ENCODE measurements at places on chromosomes 12 and 14.
A peak's percentile ranks its signal among the peaks of the same experiment; 100 is the strongest.

DNA sequence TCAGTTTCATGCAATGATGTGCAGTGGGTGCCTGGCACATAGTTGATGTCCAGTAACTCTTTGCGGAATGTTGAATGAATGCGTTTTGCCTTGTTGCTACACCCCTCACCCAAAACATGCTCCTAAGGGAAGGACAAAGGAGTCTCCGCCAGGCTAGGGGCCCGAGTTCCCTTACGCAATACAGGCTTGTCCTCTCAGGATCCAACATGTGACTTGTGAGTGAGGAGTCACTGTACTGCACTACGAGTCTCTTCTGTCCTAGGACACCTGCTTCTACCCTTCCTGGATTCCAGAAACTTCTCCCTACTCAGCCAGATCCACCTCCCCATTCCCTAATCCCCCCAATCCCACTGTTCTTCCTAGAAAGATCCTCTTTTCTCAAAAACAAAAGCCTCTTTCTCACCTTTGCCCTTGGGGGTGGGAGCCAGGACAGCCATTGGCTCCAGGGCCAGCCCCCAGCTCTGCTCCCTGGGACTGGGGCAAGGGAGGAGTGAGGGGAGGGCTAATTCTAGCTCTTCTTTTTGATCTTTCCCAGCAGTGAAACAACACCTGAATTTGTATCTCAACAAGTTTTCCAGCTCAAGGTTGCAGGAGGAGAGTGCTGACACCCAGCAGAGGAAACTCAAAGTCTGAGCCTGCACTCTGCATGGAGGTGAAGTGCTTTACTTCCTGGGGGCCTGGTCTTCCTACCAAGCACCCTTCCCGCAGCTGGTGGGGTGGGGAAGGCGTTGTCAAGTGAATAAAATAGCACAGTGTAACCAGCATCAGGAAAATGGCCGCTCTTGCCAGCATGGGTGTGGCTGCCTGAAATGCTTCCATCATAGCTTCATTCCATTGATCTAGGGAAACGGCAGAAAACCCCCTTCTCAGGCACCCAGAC is 3.4 kb upstream of the OTUB2 start:
- DNase-seq: no peak

- no peak for DNase-seq
These were observed 1182.8 kb downstream of the FLRT2 start for GRCh38 chr14:86712727-86713126.

DNA sequence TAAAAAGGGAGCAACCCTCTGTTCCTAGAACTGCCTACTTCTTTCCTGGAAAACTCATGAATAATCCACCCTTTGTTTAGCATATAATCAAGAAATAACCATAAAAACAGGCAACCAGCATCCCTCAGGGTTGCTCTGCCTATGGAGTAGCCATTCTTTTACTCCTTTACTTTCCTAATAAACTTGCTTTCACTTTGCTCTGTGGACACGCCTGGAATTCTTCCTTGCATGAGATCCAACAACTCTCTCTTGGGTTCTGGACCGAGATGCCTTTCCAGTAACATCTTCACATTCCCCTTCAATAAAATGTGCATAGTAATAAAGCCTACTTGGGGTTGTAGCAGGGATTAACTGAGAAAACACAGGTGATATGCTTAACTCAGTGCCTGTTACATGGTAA is 286.4 kb upstream of the AMIGO2 start:
- no peak for DNase-seq

- DNase-seq: no peak
These were observed 297.5 kb upstream of the PRKD1 start for GRCh38 chr14:30225176-30225575.

DNA sequence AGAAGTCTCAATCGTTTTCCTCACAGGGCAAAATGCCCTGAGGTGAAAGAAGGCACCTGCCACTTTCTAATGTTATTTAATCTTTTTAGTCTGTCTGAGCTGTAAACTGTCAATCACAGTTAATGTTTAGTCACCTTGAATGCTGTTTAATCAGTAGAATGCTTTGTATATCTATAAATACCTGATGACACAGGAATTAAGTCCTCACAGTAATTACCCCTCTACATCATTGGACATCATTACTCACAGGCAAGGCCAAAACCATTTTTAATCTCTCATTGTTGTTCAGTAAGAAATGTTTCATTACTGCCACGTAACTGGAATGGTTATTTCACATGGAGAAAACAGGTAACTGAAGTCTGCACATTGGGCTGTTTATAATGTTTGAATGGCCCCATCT is 178.8 kb downstream of the EXOC5 start:
- no peak for DNase-seq

GRCh38 chr14:90850487-90850886 is 34.3 kb upstream of the TTC7B start:
- DNase-seq: no peak

DNA sequence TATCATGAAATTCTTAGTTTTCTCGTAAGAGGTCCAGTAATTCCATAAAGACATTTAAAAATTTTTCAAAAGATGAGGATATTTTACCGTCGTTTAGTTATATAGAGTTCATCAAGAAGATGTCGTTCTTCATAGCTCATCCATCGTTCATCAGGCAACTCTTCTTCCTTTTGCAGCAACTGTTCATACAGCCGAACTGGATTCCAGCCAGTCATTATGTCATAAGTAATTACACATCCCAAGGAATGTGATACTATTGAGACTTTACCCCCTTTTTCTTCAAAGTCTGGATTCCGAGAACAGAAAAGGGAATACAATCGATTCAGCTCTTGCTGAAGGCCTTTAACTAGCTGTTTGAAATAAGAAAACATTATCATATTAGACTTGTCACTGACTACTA is 90.3 kb downstream of the DDHD1 start:
- DNase-seq: no peak

- no peak for DNase-seq
These were observed 55.7 kb downstream of the NINJ2 start for GRCh38 chr12:607541-608001.

- DNase-seq: no peak
These were observed 17.4 kb downstream of the FOXN3 start for GRCh38 chr14:89399594-89400068.

GRCh38 chr12:46487567-46488131 is 115.1 kb upstream of the SLC38A2 start:
- peak; percentile 87 for DNase-seq

GRCh38 chr12:113879658-113880057 is 86.5 kb downstream of the RBM19 start:
- DNase-seq: no peak

- DNase-seq: no peak
These were observed 305.6 kb downstream of the RPS29 start for GRCh38 chr14:49280566-49280965.

DNA sequence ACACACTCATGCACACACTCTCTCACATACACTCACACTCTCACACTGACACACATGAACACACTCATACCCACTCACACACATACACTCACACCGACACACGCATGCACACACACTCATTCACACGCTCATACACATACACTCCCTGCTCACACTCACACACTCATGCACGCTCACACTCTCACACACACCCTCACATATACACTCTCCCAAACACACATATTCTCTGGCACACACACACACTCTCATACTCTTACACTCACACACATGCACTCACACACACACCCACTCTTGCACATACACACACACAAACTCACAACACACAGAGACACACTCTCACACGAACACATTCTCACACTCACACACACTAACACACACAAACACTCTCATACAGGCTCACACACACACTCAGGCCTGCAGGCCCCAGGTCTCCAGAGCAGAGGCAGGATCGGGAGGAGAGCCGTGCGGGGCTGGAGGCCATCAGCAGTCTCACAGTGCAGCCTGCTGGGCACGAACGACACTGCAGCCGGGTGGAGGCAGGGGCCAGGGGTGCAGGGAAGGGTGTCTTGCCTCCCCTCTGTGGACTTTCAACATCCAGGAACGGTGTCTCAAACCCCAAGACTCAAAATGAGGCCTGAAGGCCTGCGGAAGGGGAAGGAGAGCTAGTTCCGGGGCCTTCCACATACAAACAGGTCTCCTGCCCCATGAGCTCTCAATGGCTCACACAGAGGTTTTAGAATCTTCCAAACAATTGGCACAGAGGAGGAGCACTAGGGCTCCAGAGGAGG is 148.7 kb downstream of the ANO2 start:
- DNase-seq: no peak

- DNase-seq: no peak
These were observed 7.0 kb upstream of the CCT2 start for GRCh38 chr12:69578283-69578682.

Measured in B cell (primary cell).